ENCODE measurements at places on chromosomes 7 and 10.

- DNase-seq = no peak
These were observed 818.0 kb downstream of the PHTF2 start for GRCh38 chr7:78616539-78616938.

GRCh38 chr7:65221683-65222082, 152.0 kb upstream of the ZNF92 start:
- no peak for DNase-seq

GRCh38 chr7:91424371-91424770, 160.1 kb downstream of the FZD1 start:
- DNase-seq = no peak

GRCh38 chr10:119022846-119023552, 6.5 kb upstream of the NANOS1 start:
- no peak for DNase-seq

DNA sequence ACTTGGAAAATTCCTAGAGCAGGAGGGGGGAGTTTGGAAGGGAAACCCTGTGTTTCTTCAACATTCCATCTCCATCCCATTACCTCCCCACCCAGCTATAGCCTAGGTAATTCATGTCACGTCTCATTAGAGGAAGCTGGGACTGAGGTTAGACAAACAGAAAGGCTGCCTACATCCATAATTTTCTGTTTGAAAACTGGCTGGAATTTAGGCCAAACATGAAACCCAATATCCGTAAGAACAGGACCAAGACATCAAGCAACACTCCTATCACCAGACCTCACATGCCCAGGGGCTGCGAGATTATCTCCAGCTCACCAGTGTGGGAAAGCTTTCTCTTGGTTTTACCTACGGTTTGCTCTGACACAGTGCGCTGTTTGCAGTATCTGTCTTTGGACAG, 316.3 kb downstream of the FRMD4A start:
- no peak for DNase-seq

- DNase-seq = no peak
These were observed 44.4 kb downstream of the PFKFB3 start for GRCh38 chr10:6247041-6247712.

All from small intestine (tissue), 16 donors.